SK-N-DZ (cell line): ENCODE measurements at places on chromosomes 5 and 9.

DNA sequence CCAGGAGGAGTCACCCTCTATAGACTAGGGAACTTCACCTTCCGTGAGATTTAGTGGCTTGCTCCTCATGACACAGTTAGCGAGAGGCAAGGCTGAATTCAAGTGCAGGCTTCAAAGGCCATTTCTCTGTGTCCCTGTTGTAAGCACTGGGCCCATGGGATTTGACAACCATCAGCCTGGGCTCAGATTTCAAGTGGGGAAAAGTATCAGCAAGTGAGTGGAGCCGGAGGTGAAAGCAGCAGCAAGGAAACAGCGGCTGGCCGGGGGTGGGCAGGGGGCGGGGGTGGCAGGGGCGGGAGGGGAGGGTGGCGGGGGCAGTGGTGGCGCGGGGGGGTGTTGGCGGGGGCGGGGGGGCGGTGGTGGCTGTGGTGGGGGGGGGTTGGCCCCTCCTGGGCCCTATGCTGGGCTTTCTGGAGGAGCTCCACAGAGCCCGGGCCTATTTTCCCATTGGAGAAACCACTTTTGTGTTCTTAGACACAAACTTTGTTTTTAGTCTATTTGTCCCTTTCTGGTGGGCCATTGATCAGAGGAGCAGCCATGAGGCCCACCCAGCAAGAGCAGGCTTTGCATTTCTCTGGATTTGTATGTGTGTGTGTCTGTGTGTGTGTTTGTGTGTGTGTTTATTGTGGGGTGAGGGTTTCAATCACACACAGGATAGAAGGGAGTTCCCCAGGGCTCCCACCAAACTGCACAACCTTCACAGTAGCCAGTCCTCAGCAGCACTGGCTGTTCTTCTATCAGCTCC is 165.4 kb upstream of the RAI14 start:
- peak; percentile 74 for DNase-seq

DNA sequence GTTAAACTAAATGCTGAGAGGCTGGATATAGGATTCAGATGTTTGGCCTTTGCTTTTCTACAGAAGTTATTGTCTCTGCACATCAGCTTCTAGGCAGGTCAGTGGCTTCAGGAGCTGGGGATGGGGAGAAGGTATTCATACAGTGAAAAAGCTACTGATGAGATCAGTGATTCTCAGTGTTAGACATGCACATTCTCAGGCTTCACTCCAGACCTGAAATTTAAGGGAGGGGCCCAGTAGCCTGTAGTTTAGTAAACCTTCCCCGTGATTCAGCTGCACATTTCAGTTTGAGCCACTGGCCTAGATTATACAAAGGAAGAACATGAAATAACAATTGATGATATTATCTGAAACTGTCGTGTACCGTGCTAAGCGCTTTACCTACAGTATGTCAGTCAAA is 127.2 kb downstream of the ARHGAP26 start:
- no peak for DNase-seq

GRCh38 chr5:10839118-10839517 is 78.1 kb upstream of the DAP start:
- DNase-seq: no peak

- DNase-seq: no peak
These were observed 800.9 kb downstream of the DNAH5 start for GRCh38 chr5:13143630-13144029.

- DNase-seq: no peak
These were observed 88.6 kb downstream of the JAK2 start for GRCh38 chr9:5073701-5074100.

DNA sequence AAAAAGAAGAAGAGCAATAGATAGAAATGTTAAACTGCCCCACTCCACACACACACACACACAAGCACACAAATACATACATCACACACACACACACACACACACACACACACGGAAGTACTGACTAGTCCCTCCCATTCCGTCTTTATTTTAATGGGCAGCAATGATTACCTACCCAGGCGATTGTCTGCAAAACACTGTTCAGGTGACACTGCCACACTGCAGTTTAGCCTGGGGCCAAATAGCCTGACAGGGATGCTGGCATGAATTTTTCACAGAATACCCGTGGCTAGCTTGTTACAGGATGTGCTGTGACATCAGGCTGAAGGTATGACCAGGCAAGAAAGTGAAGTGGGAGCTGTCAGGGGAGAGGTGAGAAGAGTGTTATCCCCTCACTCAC is 86.9 kb downstream of the FRMD3 start:
- DNase-seq: no peak

DNA sequence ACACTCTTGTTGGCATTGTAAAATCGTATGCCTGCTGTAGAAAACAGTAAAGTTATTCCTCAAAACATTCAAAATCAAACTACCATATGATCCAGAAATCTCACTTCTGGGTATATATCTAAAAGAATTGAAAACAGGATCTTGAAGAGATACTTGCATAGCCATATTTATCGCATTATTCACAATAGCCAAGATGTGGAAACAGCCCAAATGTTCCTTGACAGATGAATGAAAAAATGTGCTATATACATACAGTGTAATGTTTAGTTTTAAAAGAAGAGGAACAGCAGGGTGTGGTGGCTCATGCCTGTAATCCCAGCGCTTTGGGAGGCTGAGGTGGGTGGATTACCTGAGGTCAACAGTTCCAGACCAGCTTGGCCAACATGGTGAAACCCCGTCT is 234.1 kb upstream of the DAB2 start:
- no peak for DNase-seq

DNA sequence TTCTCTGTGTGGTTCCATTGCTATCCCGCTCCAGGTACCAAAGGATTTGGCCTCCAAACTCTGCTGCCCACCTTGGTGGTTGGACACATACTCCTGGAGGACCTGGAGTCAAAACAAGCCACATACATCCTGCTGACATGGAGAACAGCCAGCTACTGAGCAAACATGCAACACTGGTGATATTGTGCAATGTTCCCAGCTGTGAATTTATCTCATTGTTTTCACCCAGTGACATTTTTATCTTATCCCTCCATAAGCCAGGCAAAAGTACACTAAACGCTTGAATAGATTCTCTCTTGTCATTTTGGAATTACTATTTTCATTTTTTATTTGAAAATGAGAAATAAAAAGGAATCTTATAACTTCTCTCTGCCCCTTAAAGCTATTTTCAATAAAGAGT is 11.1 kb upstream of the CTSL start:
- no peak for DNase-seq

DNA sequence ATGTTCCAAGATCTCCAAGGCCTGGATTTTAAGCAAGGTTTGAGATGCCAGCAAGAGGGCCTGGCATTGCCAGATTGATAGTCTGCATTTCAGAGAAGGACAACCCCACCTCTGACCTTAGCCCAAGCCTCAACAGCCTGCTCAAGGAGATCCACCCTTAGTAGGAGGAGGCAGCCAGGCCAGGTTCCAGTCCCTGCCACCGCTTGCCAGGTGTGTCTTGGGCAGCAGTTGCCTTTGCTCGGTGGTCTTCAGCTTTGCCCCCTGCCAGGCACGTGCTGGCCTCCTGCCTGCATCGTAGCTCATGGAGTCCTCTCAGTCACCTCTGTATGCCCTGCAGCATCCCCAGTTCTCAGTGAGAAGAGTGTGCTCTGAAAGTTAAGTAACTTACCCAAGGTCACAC is 134.2 kb downstream of the KCNIP1 start:
- no peak for DNase-seq

DNA sequence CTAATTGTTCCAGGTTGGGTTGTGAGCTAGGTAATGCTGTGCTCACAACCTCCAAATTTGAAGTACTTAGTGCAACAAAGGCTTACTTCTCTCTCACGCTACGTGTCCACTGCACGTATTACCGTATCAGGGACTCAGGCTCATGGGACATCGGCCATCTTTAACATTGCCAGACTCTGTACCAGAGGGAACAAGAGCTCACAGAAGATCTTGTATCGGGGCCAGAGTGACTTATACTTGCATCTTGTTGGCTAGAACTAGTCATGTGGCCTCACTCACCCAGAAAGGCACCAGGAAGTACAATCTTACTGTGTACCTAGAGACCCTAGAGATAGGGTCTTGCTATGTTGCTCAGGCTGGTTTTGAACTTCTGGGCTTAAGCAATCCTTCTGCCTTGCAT is 81.1 kb upstream of the KLF9 start:
- DNase-seq: no peak

DNA sequence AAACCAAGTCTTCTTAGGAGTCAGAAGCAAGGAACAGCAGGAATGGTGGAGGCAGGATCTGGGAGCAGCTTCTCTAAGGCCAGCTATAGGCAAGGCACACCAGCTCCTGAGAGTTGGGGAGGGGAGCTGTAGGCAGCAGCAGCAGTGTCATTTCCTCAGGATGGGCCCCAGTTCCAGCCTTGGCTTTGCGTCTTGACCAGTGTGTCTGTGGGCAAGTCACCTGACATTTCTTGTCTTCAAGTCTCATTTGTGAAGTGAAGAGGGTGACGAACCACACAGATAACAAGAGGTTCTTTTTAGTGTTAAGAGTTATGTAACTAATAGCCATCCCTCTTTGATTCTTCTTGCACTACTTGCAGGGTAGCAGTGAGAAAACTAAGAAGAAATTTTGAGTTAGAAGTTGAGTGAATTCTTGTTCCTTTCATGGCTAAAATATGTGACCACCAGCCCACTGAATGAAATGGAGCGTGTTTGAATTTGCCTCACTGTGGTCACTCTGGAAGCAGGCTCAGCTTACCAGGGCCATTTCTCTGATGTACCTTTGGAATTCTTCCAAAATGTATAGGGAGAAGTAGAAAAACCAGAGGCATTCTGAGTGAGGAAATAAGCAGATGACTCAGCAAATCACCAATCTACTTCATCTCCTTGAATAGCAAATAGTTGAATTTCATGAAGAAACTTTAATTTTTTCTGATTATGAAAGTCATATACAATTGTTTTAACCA is 42.4 kb downstream of the RHOBTB3 start:
- no peak for DNase-seq

DNA sequence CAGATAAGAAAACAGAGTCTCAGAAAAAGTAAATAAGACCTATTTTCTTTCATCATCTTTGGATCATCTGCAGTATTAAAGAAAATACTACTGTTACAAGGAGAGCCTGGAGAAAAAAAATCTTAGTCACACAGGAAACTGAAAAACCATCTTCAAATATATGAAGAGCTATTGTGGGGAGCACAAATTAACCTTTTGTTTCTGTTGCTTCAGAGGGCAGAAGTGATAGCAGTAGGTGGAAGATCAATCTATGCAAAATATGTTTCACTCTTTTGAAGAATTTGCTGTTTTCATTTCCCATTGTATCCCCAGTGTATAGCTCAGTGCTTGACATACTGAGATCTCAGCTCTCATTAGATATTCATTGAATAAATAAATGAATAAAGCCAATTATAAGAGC is 13.1 kb upstream of the CEMIP2 start:
- no peak for DNase-seq

- peak; percentile 22 for DNase-seq
These were observed 75.5 kb upstream of the PRRC1 start for GRCh38 chr5:127441799-127442484.

DNA sequence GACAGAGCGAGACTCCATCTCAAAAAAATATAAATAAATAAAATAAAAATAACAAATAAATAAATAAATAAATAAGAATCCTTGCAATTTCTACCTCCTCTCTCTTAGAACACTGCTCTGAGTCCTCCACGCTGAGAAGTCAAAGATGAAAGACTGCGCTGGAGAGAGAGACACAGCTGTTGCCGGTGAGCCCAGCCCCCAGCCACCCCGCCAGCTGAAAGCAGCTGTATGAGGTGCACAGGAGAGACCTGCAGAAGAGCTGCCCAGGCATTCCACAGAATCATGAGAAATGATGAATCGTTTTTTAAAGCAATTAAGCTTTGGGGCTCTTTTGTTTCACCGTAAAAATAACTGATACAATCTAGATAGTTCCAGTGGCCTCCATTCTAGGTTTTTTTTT is 16.3 kb upstream of the STRBP start:
- DNase-seq: peak; percentile 35
